Pancreas (tissue), 10 donors: ENCODE measurements at places on chromosomes 2 and 18. TPM values are rescaled to one million over a fixed set of nuclear protein-coding genes. Genes with fewer than 3 reads are reported as not detected.

GRCh38 chr18:7945882-7946281, 378.8 kb downstream of the PTPRM start:
- peaks cover 17% of the 10 kb centered on the region for H3K4me1 ChIP-seq
- no peak for DNase-seq
- no peaks in the 10 kb centered on the region for H3K27me3 ChIP-seq

DNA sequence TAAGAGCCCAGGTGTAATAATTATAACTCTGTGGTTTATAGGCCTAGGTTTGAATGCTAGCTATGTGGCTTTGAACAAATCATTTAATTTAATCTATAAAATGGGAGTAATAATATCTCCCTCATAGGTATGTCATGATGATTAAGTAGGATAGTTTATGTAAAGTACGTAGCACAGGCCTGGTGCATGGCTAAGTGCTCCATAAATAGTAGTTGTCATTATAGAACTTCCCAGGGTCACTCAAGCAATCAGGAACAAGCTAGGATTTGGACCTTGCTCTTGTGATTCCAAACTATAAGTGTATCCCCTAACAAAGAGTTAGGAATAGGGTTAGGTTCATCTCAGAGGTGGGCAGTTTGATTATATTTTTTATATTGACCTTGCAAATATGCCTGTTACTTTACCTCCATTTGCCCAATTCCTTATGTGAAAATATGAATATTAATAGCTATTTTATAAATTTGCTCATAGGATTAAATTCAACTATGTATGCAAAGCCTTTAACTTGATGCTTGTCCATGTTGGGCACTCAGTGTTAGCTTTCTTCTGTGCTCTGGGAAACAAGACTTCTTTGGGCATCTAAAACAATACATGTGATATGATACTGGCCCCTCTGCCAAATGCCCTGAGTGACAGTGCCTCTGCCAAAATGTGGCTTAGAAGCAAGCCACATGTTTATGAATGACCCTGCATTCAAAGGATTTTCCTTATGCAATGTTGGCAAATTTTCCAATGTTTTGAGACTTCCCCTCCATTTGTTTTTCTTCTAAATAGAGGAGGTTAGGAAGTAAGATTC, 353.6 kb downstream of the KIAA1328 start:
- DNase-seq, result no peak
- no peak overlapping the region for H3K27ac ChIP-seq
- no peak overlapping the region for H3K4me3 ChIP-seq
- H3K36me3 ChIP-seq, result no peaks in the 10 kb centered on the region
- peaks cover 4% of the 10 kb centered on the region for H3K4me1 ChIP-seq
- no peaks in the 10 kb centered on the region for H3K27me3 ChIP-seq

DNA sequence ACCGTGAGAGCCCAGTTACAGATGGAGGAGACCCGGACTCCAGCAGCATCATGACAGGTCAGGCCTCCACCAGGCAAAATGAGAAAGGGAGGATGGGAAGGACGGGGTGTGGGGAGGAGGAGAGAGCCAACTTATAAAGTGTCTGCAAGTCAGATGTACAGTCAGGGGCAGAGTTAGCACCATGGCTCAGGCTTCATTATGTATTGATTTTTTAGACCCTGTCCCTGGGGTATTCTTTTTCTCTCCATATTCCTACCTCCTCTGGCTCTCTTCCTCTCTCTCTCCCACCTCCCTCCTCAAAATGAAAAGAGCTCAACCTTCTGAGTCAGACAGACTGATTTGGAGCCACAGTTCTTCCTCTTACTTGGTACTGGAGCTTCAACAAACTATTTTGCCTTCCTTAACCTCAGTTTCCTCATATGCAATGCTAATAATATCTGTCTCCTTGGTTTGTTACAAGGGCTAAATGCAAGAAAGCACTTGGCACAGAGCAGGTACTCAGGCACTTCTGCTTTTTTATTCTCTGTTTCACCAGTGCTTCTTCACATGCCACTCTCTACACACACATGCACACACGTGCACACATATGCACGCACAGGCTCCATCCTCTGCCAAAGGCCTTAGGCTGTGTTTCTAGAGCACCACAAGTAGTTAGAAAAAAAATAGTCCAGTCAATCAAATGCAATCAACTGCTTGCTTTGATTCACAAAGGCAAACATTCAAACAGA, 92.3 kb upstream of the PKDCC start:
- no peaks in the 10 kb centered on the region for H3K27me3 ChIP-seq
- no peak overlapping the region for H3K27ac ChIP-seq
- H3K4me3 ChIP-seq, result no peak overlapping the region
- H3K36me3 ChIP-seq, result no peaks in the 10 kb centered on the region
- H3K4me1 ChIP-seq, result no peaks in the 10 kb centered on the region
- no peak for DNase-seq

GRCh38 chr2:15450808-15451207, 110.3 kb downstream of the NBAS start:
- no peak for DNase-seq
- no peak overlapping the region for H3K4me3 ChIP-seq
- H3K27me3 ChIP-seq, result no peaks in the 10 kb centered on the region
- H3K4me1 ChIP-seq, result no peaks in the 10 kb centered on the region

GRCh38 chr2:8797682-8798081, 39.7 kb downstream of the KIDINS220 start:
- no peak for DNase-seq
- H3K4me1 ChIP-seq, result no peaks in the 10 kb centered on the region
- H3K36me3 ChIP-seq, result peaks cover 11% of the 10 kb centered on the region

DNA sequence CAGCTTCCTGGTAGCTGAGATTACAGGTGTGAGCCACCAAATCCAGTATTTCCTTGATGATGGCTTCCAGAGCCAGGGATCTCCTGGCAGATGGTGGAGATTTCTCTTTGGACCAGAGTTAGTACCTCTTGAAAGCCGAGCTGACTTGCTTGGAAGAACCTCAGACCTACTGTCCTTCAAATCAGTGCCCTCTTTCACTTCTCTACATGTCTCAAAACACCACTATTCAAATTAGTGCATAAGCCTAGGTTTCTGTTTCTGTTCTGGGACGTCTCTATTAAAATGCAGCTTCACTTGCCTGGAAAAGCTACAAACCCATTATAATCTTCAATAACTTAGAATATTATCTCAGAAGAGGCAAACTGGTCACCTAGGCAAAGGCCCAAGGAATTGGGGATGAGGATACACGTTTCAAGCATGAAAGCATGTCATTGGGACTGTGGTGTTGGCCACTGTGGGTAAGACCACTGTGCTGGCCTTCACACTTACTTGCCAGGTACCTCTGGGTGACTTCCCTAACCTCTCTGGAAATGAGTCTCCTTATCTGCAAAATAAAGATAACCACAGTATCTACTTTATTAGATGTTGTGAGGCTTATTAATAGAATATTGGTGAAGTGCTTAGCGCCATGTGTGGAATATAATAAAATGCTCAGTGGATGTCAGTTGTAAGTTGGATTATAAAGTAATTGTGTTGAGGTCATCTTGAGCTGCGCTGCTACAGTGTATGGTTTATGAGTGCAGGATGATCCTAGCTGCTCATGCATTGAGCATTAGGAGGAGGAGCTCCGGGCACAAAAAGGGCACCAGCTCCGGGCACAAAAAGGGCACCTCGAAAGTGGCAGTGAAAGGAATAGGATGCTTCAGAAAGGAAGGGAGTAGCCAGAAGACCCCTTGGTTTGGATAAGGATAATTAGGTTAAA, 84.5 kb downstream of the DOCK10 start:
- no peaks in the 10 kb centered on the region for H3K36me3 ChIP-seq
- no peak for DNase-seq
- no peak overlapping the region for H3K4me3 ChIP-seq
- no peak overlapping the region for H3K27ac ChIP-seq

GRCh38 chr2:78686625-78687153, 338.8 kb upstream of the REG3G start:
- H3K27ac ChIP-seq, result no peak overlapping the region
- H3K4me1 ChIP-seq, result no peaks in the 10 kb centered on the region
- H3K4me3 ChIP-seq, result no peak overlapping the region
- H3K36me3 ChIP-seq, result no peaks in the 10 kb centered on the region

- H3K27ac ChIP-seq, result no peak overlapping the region
- DNase-seq, result no peak
These were observed 197.8 kb downstream of the TNS1 start for GRCh38 chr2:217804791-217805667.

GRCh38 chr2:86809481-86810121, 18.9 kb upstream of the CD8A start:
- no peak for DNase-seq
- peaks cover 18% of the 10 kb centered on the region for H3K27me3 ChIP-seq
- no peaks in the 10 kb centered on the region for H3K36me3 ChIP-seq

GRCh38 chr2:70888923-70889715, 46.6 kb upstream of the ATP6V1B1 start:
- H3K27me3 ChIP-seq, result peaks cover 24% of the 10 kb centered on the region
- H3K4me1 ChIP-seq, result no peaks in the 10 kb centered on the region
- H3K27ac ChIP-seq, result no peak overlapping the region
- DNase-seq, result no peak

DNA sequence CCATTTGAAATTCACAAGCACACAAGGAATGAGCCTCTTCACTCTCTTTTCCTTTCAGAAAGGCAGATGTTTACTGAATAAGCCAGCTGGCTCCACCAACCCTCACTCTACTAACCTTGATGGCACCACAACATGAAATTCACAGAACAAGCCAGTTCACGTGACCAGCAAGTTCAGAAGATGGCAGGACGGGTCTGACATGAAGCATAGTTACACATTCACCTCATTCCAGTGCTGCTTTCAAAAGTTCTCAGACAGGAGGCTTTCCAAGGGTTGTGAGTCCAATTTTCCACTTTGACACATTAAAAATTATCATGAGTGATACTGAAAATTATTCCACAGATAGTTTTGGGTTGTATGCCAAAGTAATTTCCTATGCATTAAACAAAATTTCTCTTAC, 74.2 kb upstream of the MBOAT2 start:
- DNase-seq, result no peak
- H3K4me1 ChIP-seq, result no peaks in the 10 kb centered on the region
- H3K27ac ChIP-seq, result no peak overlapping the region

DNA sequence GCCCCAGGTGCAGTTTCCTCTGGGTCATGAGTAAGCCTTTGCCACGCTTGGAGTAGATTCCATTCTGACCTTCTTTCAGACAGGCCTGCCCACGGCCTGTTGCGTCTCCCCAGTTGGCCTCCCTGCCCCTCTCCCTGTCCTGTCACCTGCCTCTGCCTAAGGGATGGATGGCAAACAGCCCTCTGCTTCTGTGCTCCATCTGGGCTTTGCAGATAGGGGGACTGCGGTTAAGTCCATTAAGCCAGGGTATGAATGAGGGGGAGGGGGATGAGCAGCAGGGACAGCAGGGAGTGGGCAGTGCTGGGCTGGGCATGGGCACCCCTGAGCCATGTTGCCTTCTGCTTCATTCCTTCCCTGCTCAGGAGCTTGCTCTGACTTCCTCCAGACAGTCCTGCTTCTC, 37.6 kb upstream of the B3GNT7 start:
- H3K27ac ChIP-seq, result no peak overlapping the region
- no peak for DNase-seq
- peaks cover 4% of the 10 kb centered on the region for H3K4me1 ChIP-seq
- H3K36me3 ChIP-seq, result no peaks in the 10 kb centered on the region

- no peak for DNase-seq
- peak overlapping the region; percentile 96 for H3K27ac ChIP-seq
- H3K4me1 ChIP-seq, result peaks cover 8% of the 10 kb centered on the region
- H3K36me3 ChIP-seq, result peaks cover 2% of the 10 kb centered on the region
These were observed 1.3 kb downstream of the SLC20A1 start for GRCh38 chr2:112646791-112647689.

GRCh38 chr2:233012301-233012971, 620 bp downstream of the NGEF start:
- peaks cover 20% of the 10 kb centered on the region for H3K4me1 ChIP-seq
- H3K27me3 ChIP-seq, result no peaks in the 10 kb centered on the region
- DNase-seq, result peak; percentile 42
- no peak overlapping the region for H3K4me3 ChIP-seq

DNA sequence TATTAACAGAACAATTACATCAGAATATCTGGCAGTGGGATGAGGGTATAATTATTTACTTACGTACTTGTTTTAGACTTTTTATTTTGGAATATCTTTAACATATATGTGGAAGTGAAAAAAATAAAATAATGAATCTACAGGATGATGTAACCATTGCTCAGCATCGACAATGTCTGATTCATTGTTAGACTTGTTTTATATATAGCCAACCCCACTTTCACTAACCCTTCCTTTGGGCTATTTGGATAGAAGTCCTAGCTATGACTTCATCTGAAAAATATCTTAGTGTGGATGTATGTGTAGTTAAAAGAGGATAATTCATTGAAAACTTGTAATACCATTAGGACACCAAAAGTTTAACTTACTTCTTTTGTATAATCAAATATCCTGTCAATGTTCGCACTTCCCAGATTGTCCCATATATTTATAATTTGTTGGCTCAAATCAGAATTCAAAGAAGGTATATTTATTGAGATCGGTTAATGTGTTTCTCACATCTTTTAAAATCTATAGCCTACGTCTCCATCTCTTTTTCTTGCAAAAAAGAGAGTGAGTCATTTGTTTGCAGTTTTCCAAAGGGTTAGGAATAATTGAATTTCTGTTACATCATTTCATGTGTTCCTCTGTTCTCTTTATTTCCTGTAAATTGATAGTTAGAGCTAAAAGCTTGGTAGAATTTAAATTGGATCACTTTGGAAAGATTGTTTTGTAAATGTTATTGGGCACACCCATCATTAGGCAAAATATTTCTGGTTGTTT, 506.1 kb upstream of the FAM98A start:
- no peaks in the 10 kb centered on the region for H3K27me3 ChIP-seq
- DNase-seq, result no peak
- H3K27ac ChIP-seq, result no peak overlapping the region
- H3K36me3 ChIP-seq, result no peaks in the 10 kb centered on the region

- DNase-seq, result no peak
- H3K27ac ChIP-seq, result no peak overlapping the region
- no peak overlapping the region for H3K4me3 ChIP-seq
- no peaks in the 10 kb centered on the region for H3K36me3 ChIP-seq
- H3K27me3 ChIP-seq, result no peaks in the 10 kb centered on the region
These were observed 298.1 kb downstream of the GALR1 start for GRCh38 chr18:77547757-77548156.

DNA sequence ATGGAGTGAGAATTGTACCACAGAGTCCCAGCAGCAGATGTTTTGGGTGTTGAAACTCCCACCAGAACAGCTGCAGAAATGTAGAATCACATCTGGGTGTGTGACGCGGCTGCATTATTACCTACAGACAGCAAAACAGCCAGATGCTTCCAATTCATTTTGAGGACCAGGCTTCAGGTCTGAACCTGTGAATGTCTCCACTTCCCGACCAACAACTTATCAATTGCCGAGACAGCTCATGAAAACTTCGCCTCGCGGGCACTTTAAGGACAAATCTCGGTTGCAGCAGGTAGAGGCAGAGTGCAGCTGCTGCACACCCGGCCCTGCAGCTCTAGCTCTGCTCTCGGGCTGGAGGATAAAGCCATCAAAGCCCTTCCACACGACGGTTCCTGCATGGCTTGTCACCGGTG, 202.0 kb downstream of the HRH4 start:
- no peak overlapping the region for H3K27ac ChIP-seq
- no peaks in the 10 kb centered on the region for H3K27me3 ChIP-seq
- H3K4me1 ChIP-seq, result no peaks in the 10 kb centered on the region
- DNase-seq, result no peak
- no peak overlapping the region for H3K4me3 ChIP-seq
- H3K36me3 ChIP-seq, result no peaks in the 10 kb centered on the region

Gene KCNE4
- total RNA-seq, result 2.4 TPM

Gene CCBE1
- total RNA-seq, result 0.43 TPM

Gene SP140
- total RNA-seq, result 1.5 TPM

Gene ALKAL2
- 32.3 TPM for total RNA-seq

Gene SNED1
- total RNA-seq, result 19.2 TPM

Gene SCN3A
- total RNA-seq, result 1.0 TPM

Gene SIX3
- 0.22 TPM for total RNA-seq

Gene SPR
- total RNA-seq, result 38.6 TPM

Gene TUBB8B
- total RNA-seq, result not detected

Gene ITGA4
- total RNA-seq, result 0.83 TPM
